Stomach (tissue), 19 donors: ENCODE measurements at places on chromosomes 5 and 9. TPM values are rescaled to one million over a fixed set of nuclear protein-coding genes. Genes with fewer than 3 reads are reported as not detected.

SUSD3 gene
- 4.5 TPM for total RNA-seq

WDR55 gene
- total RNA-seq = 34.4 TPM

WDR31 gene
- 1.3 TPM for total RNA-seq

- no peaks in the 10 kb centered on the region for H3K36me3 ChIP-seq
- no peak for DNase-seq
- no peak overlapping the region for H3K4me3 ChIP-seq
- peaks cover 5% of the 10 kb centered on the region for H3K27me3 ChIP-seq
- peaks cover 6% of the 10 kb centered on the region for H3K4me1 ChIP-seq
- no peak overlapping the region for H3K27ac ChIP-seq
These were observed 21.5 kb upstream of the NEUROG1 start for GRCh38 chr5:135557076-135557838.

DNA sequence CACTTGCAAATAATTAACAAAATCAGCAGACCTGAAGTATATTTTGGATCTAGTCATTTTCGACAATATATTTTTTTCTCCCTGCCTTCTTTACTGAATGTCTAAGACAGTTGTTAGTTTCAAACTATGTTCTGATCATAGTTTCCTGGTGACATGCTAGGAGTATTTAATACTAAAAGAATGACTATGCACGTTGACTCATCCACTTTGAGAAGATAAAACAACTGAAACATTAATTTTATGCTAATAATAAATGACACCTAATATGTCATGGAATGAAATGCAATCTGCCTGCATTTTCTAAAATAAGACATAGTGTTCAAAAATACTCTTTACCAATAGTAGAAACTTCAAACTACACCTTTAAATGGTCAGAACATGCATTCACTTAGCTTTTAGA is 2123.7 kb upstream of the C9orf72 start:
- H3K4me1 ChIP-seq = no peaks in the 10 kb centered on the region
- H3K36me3 ChIP-seq = no peaks in the 10 kb centered on the region
- H3K27ac ChIP-seq = no peak overlapping the region
- no peaks in the 10 kb centered on the region for H3K27me3 ChIP-seq
- H3K4me3 ChIP-seq = no peak overlapping the region

- H3K4me1 ChIP-seq = no peaks in the 10 kb centered on the region
- no peaks in the 10 kb centered on the region for H3K36me3 ChIP-seq
- no peak for DNase-seq
These were observed 454.4 kb upstream of the ACTBL2 start for GRCh38 chr5:57937025-57937424.
